ENCODE measurements at places on chromosomes 7 and 10.

GRCh38 chr7:134690016-134690415 is 43.4 kb downstream of the BPGM start:
- DNase-seq, result peak; percentile 40

DNA sequence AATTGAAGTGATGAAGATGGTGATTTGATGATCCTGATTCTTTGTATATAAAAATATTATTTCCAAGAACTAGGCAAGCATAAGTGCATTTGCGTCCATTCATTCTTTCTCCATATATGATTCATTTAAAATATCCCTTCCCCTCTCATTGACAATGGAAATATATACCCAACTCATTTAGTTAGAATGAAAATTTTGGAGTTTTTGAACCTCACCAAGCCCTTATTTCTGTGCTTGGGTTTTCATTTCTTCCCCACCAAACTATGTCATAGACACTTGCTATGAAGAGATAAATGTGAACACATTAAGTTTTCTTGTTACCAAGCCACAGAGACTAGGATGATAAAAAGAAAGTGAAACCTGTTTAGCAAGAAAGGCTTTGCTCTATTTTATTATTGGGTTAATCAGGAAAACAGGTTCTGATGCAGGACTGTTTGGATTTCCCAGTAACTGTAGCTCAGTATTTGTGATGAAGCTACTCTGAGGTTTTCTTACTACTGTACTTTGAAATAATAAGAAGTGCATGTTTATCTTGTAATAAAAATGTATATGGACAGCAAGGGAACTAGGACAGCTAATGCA is 68.3 kb downstream of the ITGB1 start:
- no peak for DNase-seq

DNA sequence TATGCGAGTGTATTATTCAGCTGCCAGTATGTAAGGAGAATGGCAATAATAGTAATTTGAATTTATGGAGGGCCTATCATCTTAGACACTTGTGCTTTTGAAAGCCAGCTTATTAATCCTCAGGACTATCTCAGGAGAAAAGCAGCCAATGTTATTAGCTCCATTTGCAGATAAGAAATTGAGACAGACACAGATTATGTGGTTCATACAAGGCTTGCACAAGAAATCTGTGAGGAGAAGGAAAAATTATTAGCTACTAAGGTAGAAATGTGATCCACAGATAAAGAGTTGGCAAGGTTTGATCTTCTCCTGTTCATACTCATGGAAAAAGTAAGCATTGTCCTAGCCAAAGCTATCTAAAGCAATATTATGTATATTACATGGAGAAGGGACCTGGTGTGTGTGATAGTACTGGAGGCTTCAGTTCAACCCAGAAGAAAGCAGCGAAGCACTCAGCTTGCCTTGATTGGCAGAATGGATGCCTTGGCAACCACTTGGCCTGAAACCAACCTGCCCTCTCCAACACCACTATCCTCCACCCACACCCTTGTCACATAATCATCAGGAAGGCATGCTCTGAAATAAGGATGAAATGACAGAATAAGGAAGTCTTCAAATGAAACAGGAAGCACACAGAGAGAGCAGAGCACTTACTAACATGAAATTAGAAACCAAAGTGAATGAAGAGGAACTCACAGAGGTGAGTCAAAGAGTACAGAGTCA is 18.0 kb downstream of the MACC1 start:
- DNase-seq, result no peak

GRCh38 chr7:2654059-2654458 is 22.3 kb downstream of the TTYH3 start:
- no peak for DNase-seq

- DNase-seq, result no peak
Observed at GRCh38 chr10:132094581-132095234, 29.0 kb downstream of the JAKMIP3 start.

DNA sequence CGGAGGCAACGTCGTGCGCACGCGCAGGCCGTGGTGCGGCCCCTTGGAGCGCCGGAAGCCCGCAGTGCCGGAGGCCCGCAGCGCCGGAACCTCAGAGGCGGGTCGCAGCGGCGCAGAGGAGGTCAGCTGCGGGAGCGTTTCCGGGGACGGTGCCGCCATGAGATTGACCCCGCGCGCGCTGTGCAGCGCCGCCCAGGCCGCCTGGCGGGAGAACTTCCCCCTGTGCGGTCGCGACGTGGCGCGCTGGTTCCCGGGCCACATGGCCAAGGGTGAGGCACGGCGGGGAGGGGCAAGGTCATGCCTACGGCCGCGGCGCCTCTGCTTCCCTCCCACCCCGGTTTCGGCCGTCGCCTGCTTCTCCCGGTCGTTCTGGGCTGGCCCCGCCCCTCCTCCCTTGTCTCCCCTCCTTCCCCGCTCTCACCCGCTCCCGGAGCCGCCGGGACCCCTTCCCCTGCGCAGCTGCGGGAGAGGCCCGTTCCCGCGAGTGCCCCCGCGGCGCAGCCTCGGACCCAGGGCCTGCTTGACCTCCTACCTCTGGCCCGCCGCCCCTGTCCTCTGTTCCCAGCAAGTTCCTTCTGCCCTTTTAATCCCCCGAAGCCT is at the start of gene MTG1:
Gene MTG1, plus strand, starts transcription at position 94 of the 600 bp plus-strand sequence. Its CDS starts 64 bp downstream, at position 158.
- peak; percentile 80 for DNase-seq

GRCh38 chr10:86663046-86663345 is 5.3 kb upstream of the LDB3 start:
- no peak for DNase-seq

DNA sequence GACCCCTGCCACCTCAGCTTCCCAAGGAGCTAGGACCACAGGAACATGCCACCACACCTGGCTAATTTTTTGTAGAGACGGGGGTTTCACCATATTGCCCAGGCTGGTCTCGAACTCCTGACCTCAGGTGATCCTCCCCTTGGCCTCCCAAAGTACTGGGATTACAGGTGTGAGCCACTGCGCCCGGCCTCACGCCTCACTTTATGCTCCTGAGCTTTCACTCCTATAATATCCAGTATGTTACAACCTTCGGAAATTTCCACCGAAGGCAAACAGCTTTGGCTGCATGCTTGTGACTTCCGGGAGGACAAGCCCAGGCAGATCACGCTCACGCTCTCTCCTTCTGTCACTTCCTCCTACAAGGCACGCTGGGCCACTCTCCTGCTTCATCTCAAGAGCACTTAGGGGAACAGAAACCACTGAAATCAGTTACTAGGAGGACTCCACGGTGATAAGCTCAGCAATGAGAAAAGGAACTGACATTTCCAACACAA is 4.4 kb upstream of the MAD1L1 start:
- no peak for DNase-seq

GRCh38 chr10:92342796-92343195 is 51.8 kb downstream of the MARCHF5 start:
- no peak for DNase-seq

DNA sequence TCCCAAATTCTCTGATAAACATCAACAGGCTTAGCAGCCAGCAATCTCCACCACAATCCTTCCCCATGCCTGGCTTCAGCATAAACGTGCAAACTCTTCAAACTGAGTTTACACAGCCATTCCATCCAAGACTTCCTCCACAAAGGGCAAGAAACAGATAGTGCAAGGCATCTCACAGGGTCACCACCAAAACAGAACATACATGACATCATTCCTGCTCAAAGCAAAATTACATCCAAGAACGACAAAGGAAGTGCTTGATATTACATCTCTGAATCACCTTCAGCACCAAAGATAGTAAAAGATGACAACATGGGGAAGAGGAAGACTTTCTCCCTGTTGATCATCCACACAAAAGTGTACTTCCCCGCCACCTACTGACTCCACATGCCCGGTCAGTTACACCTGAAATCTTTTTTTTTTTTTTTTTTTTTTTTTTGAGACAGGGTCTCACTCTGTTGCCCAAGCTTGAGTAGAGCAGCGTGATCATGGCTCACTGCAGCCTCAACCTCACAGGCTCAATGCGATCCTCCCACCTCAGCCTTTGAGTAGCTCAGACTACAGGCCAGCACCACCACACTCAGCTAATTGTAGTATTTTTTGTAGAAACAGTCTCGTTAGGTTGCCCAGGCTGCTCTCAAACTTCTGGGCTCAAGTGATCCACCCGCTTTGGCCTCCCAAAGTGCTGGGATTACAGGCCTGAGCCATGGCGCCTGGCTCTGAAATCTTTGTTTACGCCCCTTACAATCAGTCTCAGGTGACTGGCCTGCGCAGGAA is 127.5 kb downstream of the PARD3 start:
- no peak for DNase-seq

DNA sequence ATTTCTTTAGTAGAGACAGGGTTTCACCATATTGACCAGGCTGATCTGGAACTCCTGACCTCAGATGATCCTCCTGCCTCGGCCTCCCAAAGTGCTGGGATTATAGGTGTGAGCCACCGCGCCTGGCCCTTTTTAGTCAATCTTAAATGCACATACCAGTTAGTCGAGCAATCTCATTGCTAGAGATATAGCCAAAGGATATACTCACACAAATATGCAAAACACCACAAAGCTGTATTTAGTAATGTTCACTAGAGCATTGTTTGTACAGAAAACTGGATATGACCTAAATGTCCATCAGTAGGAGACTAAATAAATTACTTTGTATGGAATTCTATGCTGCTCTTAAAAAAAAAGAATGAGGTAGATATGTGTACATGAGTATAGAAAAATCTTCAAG is 24.5 kb upstream of the IL6 start:
- no peak for DNase-seq

GRCh38 chr10:47187592-47187991 is 112.4 kb upstream of the GDF10 start:
- no peak for DNase-seq

DNA sequence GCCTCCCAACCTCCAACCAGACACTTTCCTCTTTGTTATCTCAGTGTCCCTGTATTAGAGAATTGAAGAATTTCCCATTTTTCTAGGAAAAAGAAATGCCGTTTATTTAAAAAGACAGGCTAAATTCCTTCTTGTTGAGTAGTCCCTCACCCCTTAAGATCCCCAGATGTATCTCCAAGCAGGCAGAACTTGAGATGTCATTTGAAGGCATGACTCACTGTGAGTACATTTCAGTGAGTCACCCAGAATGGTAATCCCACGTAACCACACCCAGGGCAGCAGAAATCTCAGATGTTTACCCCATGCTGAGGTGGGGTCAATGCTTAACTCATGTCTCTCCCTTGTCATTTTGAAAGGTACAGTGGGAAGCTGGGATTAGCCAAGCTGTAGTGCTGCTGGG is 4.4 kb downstream of the ZNF655 start:
- no peak for DNase-seq

DNA sequence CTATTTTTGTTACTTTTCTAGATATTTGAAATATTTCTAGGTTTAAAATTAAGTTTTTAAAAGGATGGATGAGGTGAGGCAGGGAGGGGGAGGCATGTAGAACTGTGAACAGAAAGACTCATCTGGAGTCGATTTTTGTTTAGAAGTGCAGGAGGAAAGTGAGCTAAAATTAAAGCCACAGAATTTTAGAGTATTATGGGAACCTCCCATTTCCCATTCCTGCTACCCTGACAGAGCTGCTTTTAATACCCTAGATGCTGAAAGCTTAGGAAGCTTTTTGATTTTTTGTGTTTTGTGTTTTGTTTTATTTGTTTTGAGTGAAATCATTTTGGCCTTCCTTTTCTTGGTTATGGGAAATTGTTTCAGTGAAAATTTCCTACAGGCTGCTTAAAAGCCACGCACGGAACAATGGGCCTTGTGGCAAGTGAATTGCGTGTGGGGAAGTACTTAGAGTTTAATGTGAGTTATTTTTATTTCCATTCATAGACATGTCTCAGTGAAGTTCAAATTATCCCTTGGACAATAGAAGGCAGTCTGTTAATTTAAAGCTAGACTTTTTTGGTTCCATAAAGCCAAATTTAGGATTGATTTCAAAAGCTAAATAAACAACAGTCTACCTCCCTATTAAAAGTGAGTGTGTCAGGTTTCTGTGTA is 102.0 kb upstream of the HDAC9 start:
- no peak for DNase-seq

DNA sequence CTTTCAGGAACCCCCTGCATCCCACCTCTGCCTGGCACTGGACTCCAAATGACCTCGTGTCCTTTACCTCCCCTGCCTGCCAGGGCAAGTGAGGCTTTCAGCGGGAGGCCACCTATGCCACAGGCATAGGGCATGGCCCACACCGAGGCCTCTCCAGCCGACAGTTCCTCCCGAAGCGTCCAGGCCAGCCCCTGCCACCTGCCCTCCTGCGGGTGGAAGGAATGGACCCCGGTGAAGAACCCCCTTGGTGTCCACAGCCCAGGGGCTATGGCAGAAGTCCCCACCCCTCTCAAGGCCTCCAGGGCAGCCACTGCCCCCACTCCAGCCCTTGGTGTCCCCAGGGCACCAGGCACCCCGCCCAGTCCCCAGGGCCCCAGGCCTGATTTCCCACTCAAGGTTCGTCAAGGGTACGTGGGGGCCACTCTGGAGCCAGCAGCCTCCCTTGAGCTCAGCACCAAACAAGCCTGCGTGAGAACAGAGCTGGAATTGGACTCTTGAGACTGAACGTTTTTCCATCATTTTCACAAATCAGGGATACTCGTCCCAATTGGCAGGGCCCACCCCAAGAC is 3.1 kb downstream of the FUOM start:
- no peak for DNase-seq

DNA sequence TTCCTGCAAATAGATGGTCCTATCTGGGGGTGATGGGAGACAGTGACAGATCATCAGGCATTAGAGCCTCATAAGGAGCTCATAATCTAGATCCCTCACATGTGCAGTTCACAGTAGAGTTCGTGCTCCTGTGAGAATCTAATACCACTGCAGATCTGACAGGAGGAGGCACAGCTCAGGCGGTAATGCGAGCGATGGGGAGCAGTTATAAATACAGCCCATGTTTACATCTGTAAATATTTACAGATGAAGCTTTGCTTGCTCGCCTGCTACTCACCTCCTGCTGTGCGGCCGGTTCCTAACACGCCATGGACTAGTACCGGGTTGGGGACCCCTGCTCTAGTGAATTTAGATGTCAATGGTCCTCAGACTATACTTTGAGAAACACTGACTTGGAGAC is 17.0 kb upstream of the CDCA7L start:
- DNase-seq, result no peak

DNA sequence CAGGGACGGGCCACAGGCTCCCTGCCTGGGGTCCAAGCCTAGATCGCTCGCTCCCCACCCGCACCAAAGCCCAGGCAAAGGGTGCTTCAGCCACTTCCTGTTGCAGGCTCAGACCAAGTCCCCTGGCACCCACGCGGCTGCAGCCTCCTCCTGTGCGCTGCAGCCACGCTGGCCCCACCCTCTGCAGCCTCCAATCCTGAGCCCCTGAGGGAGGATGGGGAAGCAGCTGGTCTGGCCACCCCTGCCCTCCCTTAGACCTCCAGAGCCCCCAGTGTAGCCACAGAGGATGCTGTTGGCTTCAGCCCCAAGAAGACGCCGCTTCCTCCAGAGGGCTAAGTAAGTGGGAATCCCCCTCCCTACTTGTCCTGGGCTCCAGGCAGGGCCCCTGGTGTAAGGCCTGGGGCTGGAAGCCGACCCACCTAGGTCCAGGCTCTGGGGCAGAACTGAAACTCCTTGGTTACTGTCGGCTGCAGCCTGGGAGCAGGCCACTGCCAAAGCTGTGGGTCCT is 9.4 kb downstream of the LIMK1 start:
- DNase-seq, result no peak

GRCh38 chr10:63123727-63124362 is 9.3 kb upstream of the NRBF2 start:
- DNase-seq, result no peak
